ENCODE measurements at places on chromosomes 6 and 20.

DNA sequence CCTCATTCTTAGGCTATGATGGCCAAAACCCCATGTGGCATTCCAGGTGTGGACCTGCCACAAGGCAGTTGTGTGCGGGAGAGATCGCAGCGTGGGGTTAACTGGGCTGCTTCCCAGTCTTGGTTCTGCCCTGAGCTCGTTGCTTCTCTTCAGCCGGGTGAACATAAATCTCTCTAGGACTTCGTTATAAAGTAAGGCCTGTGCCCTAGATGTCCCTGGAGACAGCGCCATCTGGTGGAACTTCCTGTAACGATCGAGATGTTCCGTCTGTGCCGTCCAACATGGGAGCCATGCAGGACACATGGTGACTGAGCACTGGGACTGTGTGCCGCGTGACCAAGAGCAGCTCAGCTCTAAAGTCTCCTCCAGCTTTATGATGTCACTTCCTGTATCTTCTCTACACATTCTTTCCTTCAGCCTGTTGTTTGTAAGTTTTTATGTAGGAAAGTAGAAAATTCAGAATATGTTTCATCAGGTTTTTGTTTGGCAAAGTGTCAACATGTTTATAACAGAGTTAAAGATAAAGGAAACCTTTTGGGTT, 26.8 kb upstream of the RPP40 start:
- DNase-seq: peak; percentile 53

DNA sequence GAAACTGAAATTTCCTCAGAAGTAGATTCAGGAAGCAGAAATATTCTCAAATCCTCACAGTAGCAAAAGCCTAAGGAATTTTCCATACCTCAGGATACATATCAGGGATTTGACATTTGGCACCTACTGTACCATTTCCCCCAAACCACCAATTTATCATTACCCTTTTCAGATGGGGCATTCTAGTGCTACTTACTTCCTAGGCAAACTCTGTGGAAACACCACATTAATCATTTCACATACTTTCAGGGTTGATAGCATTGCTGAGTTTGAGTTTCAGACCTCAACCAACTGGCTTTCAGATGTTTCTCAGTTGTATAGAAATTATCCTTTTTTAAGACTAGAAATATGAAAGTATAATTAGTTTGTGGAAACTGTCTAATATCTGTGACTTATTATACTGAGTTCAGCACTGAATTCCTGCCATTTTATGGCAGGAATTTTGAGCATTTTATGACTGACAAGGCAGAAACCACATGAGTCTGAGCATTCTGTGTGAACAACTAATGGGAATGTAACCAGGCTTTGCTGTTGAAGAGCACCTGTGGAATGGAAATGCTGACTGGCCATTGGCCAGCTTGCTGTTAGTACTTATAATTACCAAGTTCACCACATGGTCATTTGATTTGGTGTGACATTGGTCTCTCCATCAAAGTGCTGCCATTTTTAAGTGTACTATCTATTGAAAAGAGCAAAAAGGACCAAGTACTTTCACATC, 35.1 kb upstream of the IRAK1BP1 start:
- DNase-seq: no peak

GRCh38 chr6:32946893-32947292, 6.0 kb downstream of the HLA-DMA start:
- DNase-seq: no peak

- DNase-seq: no peak
Observed at GRCh38 chr6:11810854-11811643, 32.4 kb upstream of the ADTRP start.

GRCh38 chr20:47178277-47178676, 178.2 kb downstream of the ZMYND8 start:
- no peak for DNase-seq

- DNase-seq: no peak
Observed at GRCh38 chr6:141986457-141986856, 146.3 kb upstream of the GJE1 start.

All from activated CD8-positive, alpha-beta memory T cell treated with anti-CD3 and anti-CD28 coated beads for 4 hours (primary cell).